ENCODE measurements at places on chromosomes 5 and 9.

DNA sequence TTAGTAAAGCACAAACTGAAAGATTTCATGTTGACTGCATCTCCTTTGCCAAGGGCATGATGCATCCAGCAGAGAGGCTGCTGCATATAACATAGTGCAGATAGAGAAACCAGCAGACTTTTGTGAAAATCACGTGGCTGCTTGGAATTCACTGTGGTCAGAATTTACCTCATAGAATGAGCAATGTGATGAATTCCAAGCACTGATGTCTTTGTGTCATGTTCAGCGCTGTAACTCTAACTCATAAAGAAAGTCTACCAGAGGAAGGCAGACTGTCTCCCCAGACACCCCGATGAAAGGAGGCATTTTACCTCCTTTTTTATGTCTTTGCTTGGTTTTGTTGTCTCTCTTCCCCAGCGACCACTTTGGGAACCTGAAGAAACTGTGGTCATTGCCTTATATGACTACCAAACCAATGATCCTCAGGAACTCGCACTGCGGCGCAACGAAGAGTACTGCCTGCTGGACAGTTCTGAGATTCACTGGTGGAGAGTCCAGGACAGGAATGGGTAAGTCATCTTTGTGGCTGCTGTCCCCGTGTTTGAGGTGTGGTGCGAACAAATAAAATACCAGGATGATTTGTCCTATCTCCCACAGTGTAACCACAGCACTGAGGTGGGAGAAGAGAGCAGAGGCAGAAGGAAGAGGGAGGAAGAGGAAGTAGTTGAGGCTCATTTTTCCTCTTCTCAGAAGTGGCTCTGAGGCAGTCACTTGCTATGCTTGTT lies 42.0 kb downstream of the ITK start:
- peak; percentile 74 for DNase-seq

DNA sequence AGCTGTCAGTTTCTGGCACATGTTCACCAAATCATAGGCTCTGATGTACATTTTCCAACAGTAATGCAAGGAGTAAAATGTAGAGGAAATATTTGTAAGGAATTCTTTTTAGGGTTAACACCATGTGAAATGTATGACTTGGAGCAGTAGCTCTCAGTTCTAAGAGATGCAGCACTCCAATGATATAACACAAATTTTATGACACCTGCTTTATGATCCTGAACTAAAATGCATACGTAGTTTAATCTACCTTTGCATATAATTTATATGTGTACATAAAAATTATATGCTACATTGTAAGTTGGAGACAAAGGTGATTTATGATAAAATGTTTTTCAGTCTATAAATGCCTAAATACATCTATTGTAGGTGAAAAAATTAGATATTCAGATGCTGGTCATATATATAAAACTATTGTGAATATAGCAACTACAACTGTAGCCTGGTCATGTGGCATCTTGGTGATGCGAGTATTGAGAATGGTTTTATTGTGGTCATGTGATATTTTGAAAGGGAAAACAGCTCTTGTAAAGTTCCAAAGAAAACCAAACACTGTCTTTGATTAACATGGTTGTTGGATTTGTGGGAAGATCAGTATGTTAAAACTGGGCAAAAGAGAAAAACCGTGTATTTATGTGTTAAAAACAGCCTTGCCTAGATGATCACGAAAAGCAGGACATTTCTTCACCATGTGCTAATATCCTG lies 171.0 kb downstream of the TRIO start:
- DNase-seq = no peak

DNA sequence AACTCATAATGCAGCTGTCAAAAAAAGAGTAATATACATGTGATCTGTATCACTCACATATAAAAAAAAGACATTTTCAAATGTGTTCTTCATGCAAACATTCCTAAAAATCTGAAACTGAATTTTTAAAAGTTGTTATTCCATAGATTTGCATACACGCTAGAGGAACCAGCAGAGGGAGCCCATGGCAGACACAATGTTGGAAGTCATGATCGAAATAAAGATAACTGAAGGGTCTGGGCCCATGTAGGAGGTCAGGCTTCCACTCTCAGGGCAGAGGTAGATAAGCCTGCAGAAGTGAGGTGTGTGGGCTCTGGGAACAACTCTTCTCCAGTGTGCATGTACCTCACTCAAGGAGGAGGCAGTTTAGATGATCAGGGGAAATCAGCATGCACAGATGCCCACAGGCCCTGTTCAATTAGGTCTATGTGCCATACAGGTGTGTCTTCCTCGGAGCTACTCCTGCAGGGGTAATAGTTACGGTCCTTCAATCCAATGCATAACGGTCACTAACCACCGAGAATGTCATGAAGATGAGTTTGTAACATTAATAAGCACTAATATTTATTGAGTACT lies 208.6 kb downstream of the EPB41L4A start:
- no peak for DNase-seq

DNA sequence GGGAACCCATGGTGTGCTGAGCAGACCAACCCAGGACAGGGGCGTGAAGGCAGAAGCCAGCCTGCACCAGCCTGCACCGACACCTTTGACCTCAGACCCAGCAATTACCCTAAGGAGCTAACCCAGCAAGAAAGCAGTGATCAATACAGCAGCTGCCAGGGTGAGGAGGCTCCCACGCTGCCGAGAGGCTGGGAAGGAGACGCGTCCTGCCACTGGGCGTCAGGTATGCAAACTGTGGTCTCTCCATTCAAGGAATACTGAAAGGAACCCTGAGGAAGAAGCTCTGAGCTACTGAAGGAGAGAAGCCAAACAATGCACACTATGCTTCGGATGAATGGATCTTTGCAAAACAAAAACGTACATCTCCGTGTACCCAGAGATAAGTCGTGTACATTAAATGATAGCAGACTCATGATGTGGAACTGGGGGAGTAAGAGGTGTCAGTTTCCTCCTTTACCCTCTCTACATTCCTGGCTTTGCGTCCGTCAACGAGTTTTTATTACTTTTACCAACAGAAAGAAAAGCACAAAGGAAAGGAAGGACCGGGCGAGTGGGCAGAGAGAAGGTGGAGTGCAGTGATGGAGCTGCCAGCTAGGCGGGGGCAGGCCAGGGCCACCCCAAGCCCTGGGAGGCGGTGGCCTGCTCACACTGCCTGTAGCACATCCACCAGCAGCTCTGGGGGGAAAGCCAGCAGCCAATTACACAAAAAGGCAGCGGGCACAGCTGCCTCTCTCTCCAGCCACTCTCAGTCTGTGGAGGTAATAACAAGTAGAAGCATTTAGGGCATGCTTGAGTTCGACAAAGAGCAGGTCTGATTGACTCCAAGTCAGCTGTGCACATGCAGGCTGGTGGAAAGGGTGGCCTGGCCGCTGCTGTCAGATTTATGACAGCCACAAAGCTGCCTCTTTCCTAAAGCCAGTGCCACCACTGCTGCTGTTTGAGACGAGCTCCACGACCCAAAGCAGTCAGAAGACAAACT lies 29.3 kb downstream of the RASGEF1C start:
- DNase-seq = no peak

GRCh38 chr9:3879726-3880505 lies 354.1 kb upstream of the RFX3 start:
- no peak for DNase-seq

DNA sequence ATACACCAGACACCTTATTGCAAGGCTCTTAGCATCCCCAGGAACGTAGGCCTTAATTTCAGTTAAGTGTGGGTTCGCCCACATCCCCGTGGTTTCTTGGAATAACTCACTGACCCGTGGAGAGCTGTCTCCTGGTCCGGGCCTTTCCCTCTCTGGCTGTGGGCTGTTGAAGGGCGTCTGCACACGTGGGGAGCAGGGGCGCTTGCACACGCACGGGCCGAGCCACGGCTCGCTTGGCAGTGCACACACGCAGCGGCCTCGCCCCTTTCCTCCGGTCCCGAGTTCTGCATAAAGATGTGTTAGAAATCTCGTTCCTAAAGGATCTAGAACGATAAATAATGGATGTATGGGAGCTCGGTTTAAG lies 141.9 kb downstream of the PBX3 start:
- no peak for DNase-seq

DNA sequence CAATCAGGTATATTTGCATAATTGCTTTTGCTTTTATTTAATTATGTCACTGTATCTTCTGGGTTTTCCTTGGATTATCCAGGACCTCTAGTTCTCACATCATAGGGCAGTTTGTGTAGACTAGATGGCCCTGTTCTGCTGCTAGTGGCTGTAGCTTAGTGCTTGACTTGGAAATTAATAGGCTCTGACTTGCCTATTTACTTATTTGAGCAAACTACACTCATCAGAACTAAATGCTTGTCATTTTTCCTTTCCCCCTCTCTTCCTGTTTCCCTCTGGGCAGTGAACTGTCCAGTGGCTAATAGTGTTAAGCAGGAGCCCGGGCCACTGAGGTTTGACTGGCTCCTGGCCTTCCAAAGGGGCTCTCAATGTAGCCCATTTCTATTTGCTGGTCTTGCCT lies 135.7 kb downstream of the MAN2A1 start:
- no peak for DNase-seq
